ENCODE measurements at places on chromosomes 11 and 22.

- no peak for DNase-seq
Measured at GRCh38 chr11:127935081-127935480, 652.3 kb downstream of the ETS1 start.

GRCh38 chr11:61828629-61829407 is 718 bp downstream of the FADS2 start:
- no peak for DNase-seq

- DNase-seq: no peak
Measured at GRCh38 chr22:48651036-48651890, 1176.4 kb downstream of the BRD1 start.

DNA sequence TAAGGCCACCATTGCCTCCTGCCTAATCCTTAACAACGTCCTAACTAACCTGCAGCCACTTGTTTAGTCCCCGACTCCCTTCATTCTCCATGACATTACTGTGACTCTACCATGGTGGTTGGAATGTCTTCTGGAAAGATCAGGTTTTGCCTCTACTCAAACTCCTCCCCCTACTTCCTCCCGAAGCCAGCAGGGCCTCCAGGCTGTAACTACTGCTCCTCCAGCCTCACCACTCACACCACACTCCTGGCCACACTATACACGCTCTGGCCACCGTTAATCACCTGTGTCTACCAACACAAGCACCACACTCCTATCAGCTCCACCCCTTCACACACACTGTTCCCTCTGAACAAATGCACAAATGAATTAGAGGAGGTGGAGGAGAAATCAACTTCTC is 69.2 kb downstream of the PACSIN2 start:
- DNase-seq: no peak
